ENCODE measurements at places on chromosomes 1 and 21.

DNA sequence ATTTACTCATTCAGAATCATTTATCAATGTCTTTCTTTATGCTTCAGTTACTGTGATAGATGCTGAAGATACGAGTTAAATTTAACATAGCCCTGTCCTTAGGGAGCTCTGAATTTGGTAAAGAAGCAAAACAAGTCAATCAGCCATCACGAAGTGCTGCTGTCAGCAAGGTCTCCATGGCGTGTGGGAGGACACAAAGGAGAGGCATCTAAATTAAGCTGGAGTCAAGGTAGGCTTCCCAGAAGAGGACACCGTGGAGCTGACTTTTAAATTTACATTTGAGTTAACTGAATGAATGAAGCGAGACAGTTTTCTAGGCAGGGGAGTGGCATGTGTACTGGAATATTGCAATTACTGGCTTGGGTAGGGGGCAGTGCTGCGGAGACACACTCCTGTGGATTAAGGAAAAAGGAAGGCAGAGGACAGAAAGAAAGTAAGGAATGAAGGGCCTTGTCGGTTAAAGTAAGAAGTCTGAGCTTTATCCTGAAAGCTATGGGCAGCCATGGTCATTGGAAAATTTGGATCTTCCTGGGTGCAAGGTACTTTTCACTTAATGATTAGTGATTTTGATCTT lies 41.3 kb upstream of the C1orf87 start:
- no peak for DNase-seq

GRCh38 chr1:84883286-84883685 lies 9.7 kb downstream of the LPAR3 start:
- no peak for DNase-seq

DNA sequence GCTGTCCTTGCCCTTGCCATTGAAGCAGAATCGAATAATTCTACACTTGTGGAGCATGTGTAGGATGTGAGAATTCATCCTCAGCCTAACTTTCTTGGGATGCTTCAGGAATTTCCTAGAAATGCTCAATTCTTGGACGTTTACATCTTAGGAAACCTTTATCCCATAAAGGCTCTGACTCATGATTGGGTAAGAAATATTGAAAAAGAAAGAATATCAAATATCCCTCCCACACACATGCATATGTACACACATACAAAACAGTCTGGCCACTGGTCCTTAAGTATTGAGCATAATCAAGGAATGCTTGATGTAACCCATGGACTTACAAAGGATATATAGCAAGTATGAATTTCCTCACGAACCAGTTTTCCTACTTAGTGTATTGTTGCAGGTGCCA lies 83.9 kb upstream of the IPO9 start:
- DNase-seq: no peak

DNA sequence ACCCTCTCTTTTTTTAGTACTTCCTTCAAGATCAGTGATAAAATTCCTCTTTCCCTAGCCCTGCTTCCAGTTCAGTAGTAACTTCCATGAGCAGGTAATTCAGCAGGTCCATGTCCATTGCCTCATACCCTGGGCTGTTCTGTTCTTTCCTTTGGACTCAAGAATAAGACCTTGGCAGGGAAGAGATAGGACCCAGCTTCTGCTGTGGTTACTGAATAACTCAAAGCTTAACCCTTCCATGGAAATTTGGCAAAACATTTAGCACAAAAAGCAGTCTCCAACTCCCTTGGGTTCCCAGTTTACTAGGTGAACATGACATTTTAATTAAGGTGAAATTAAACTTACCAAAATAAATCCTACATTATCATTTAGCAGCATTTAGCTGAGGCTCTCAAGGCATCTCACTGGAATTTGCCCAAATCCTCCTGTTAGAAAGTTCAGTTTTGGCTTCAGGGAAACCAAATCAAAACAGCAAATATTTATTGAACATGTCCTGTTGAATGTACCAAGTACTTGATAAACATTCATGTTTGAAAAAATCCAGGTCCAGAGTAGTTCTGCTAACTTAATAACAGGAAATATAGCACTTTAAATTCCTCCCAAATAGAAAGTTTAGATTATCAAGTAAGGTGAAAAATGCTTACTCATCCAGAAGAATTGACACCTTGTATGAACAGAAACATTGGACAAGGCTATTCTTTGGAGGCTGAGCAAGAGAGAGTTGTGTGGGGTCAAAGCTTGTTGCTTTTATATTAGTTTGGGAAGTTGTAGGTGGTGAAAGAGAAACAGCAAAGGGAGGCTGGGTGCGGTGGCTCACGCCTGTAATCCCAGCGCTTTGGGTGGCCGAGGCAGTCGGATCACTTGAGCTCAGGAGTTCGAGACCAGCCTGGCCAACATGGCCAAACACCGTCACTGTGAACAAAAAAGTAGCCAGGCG lies 8.4 kb upstream of the SERPINC1 start:
- DNase-seq: no peak

DNA sequence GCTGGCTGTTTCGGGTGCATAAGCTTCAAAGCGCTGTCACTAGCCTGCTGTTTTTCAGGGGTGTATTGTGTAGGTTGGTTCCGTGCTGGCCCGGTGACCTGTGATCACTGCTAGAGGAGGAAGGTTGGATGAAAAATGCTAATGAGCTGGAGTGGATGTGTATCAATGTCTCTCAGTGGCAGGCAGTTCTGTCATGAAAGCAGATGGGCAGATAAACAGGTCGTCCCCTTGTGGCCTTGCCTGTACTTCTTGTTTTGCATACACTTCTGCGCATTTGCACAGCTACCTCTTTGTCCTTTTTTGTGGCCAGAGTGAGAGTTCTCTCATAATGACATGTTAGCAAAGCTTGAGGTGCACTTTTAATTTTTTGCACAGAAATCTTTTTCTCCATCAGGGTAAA lies 2.9 kb downstream of the SELENON start:
- DNase-seq: no peak

DNA sequence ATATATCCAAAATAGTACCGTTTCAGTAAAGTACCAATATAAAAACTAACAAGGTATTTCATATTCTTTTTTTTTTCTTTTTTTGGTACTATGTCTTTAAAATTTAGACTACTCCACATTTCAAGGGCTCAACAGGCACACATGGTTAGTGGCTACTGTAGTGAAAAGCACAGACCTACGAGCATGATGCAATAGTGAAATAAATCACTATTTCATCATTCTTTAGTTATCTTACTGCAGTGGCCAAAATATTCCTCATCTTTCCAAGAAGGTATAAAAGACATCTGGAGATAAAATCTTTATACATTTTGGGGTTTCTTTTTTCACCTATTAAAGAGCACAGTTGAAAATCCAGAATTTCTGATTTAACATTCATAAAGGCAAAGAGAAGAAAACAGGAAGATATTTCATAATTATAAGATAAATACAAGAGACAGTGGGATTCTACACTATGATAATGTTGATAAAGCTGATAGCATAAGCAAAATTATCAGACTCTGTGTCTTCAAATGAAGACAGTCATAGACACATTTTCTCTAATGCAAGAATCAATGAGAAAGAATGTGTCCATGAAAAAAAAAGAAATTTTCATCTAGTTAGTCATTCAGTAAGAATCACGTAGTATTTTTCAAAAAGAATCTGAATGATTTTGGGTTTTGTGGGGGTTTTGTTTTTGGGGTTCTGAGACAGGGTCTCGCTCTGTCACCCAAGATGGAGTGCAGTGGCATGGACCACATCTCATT lies 41.9 kb downstream of the CEP170 start:
- DNase-seq: no peak

DNA sequence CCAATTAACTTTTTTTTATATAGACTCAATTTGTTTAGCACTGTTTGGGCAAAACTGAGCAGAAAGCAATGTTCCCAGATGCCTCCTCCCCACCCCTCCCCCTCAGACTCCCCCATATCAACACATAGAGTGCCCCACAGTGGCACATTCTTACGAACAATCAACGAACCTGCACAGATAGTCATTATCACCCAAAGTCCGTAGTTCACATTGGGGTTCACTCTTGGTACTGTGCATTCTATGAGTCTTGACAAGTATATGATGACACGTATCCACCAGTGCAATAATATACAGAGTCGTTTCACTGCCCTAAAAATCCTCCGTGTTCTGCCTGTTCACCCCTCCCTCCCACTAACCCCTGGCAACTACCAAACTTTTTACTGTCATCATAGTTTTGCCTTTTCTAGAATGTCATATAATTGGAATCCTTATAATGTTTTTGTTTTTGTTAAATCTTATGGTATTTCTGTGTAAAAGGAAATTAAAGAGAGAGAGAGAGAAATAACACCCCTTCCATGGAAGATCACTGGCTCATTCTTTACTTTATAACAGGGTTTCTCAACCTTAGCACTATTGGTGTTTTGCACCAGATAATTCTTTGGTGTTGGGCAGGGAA lies 37.2 kb upstream of the HNRNPU start:
- no peak for DNase-seq

GRCh38 chr1:154221278-154222001 lies 685 bp downstream of the UBAP2L start:
- peak; percentile 51 for DNase-seq

DNA sequence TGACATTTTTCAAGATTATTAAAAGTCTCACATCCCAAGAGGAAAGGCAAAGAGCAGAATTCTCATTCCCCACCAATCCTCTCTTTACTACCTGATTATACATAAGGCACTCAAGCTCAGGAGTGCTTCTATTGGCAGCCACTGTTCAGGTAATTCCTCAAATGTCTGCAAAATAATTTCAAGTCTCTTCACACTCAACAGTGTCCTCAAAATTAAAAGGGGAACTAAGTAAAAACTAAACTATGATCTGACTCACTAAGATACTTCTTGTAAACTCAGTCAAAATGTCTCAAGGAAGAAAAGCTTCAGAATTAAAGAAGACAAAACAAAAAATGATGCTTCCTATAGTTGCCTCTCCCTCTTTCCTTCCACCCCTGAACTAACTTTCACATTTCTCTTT lies 135.6 kb downstream of the GPATCH2 start:
- DNase-seq: no peak

GRCh38 chr1:246067432-246068216 lies 439.5 kb downstream of the SMYD3 start:
- no peak for DNase-seq

DNA sequence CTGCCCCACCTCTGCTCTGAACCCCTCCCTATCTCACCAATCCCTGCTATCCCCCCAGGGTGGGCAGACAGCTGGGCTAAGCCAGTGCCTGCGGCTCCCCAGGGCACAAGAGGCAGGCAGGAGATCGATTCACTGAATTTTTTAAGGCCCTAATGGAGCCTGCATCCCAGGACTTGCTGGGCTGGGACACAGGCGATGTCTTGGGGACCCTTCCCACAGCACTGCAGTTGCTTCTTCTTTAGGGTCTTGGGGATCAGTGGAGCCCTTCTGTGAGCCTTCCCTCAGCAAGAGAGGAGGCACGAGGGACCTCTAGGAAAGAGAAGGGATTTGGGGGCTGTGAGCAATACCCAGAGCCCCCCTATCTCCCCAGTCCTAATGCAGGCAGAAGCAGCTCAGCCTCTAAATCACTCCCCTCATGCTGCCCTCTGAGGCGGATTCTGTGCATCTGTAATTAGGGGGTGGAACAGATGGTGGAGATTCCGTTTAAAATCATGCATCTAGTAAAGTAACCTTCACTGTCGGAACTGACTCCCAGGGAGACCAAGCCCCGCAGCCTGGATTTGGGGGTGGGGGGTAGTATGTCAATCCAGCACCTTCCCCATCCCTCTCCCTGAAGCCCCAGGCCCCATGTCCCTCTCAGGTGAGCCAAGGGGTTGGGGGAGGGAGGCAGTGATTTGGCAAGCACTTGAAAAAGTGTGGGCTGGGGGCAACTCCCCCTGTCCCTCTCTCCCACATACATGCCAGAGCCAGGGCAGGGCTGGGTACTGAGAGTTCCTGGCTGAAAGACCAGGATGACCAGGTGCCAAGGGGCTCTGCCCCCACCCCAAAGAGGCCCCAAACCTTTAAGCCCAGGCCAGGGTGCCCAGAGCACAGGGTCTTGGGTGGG lies 10.0 kb downstream of the AHDC1 start:
- DNase-seq: no peak

DNA sequence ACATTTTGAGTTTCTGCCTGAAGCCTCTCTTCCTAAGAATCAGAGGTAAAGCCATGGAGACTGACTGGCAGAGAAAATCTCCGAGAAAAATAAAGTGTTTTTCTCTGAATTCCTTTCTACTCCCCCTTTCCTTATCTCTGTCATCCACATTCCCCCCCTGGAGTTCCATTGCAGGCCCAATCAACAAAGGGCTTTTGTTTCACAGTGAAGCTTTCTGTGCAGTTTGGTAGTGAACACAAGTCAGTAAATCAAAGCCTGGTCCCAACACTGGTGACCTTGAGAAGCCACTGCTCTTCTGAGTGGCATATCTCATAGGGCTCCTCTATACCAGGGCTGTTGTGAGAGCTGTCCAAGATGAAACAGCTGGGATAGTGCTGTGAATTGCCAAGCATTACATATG lies 228.4 kb downstream of the SEC16B start:
- DNase-seq: no peak

DNA sequence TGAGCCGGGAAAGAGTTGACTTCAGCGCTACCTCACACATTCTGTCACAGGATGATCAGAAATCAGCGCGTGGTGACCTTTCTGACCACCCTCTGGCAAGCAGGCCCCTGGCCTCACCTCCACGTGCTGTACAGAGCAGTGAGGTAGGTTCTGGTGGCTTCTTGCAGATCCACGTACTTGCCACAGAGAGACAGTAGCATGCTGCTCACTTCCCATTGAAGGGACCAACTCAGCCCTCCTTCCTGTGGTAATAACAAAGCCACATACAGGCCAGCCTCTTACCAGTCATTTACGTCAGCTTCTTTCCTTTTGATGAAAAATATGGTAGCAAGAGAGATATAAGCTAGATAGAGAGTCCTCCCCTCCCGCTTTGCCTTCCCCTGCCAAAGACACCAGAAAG lies 200.7 kb downstream of the CHRM3 start:
- no peak for DNase-seq

GRCh38 chr1:169779150-169779549 lies 15.6 kb downstream of the METTL18 start:
- no peak for DNase-seq

DNA sequence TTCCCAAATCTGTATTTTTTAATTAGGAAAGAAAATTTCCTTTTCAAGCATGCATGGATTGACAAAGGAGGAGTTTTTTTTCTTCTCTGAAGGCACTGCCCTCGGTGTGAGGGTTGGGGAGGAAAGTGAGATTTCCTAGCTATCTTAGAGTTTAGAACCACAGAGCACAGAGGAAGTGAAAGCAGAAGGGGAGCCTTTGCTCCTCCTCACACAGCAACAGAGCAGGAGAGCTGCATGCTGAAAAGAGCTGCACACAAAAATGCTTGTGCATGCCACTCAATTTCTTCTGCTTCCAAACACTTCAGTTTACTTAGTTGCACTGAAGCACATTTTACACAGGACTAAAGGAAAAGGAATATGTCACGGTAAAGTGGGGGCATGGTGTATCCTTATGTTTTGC lies 308.1 kb downstream of the GPATCH2 start:
- no peak for DNase-seq

- DNase-seq: no peak
Observed at GRCh38 chr1:167705250-167705649, 16.5 kb upstream of the MPZL1 start.

- DNase-seq: no peak
Observed at GRCh38 chr1:192529811-192530210, 45.8 kb upstream of the RGS1 start.

DNA sequence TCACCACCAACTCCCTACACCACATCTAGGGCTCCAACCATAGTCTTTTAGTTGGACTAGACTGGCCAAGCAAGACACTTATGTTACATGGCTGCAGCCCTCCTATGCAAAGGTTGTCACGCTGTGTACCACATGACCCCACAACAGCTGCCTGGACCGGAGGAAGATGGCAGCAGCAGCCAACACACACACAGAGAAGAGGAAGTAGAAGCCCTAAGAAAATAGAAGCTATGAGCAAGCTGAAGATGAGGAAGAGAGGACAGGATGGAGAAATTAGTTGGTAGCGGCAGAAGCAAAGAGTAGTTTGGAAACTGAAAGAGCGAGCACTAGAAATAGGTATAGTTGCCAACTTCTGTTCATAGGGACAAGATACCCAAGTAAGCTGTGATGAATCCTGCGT lies 60.8 kb upstream of the RALGPS2 start:
- no peak for DNase-seq
